Activated T-cell treated with anti-CD3 and anti-CD28 coated beads, Interleukin-2, amount 50 U/mL, for 72 hours (primary cell): ENCODE measurements at places on chromosomes 7 and 10.

- H3K4me3 ChIP-seq, result no peak overlapping the region
- peaks cover 19% of the 10 kb centered on the region for H3K27me3 ChIP-seq
- H3K36me3 ChIP-seq, result no peaks in the 10 kb centered on the region
- DNase-seq, result no peak
These were observed 7.8 kb upstream of the LIPM start for GRCh38 chr10:88794731-88795130.

- H3K27me3 ChIP-seq, result peaks cover 7% of the 10 kb centered on the region
- no peak overlapping the region for H3K4me3 ChIP-seq
- H3K4me1 ChIP-seq, result no peaks in the 10 kb centered on the region
- H3K27ac ChIP-seq, result no peak overlapping the region
- DNase-seq, result no peak
These were observed 82.1 kb upstream of the HPS1 start for GRCh38 chr10:98528805-98529183.

DNA sequence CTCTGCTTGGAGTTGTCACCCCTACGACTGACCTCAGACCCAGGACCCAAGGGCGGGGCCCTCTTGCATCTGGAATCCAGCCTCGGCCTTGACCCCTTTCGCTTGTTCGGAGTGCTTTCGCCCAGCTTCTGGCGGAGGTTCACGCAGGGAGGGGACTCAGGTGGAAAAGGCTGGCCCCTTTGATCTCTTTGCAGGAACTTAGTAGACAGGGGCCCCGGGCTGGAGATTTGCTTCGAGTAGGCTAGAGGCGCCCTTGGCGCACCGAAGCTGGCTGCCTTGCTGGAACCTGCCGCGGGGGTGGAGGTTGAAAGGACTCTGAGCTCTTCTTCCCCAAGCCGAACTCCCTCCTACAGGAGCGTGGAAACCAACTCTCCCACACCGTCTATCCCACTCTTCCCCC, 255.1 kb downstream of the OTUD1 start:
- peaks cover 26% of the 10 kb centered on the region for H3K4me1 ChIP-seq
- H3K27ac ChIP-seq, result no peak overlapping the region
- peaks cover 65% of the 10 kb centered on the region for H3K27me3 ChIP-seq
- no peaks in the 10 kb centered on the region for H3K36me3 ChIP-seq
- H3K4me3 ChIP-seq, result peak overlapping the region; percentile 67
- no peak for DNase-seq

- H3K27ac ChIP-seq, result no peak overlapping the region
- no peaks in the 10 kb centered on the region for H3K36me3 ChIP-seq
- no peak overlapping the region for H3K4me3 ChIP-seq
- H3K27me3 ChIP-seq, result peaks cover 34% of the 10 kb centered on the region
- DNase-seq, result no peak
- no peaks in the 10 kb centered on the region for H3K4me1 ChIP-seq
These were observed 43.6 kb upstream of the CDK14 start for GRCh38 chr7:90552521-90552920.

GRCh38 chr10:129940617-129941198, 23.4 kb downstream of the EBF3 start:
- no peak overlapping the region for H3K27ac ChIP-seq
- no peaks in the 10 kb centered on the region for H3K4me1 ChIP-seq
- no peak for DNase-seq
- no peaks in the 10 kb centered on the region for H3K36me3 ChIP-seq
- no peak overlapping the region for H3K4me3 ChIP-seq
- peaks cover 5% of the 10 kb centered on the region for H3K27me3 ChIP-seq

DNA sequence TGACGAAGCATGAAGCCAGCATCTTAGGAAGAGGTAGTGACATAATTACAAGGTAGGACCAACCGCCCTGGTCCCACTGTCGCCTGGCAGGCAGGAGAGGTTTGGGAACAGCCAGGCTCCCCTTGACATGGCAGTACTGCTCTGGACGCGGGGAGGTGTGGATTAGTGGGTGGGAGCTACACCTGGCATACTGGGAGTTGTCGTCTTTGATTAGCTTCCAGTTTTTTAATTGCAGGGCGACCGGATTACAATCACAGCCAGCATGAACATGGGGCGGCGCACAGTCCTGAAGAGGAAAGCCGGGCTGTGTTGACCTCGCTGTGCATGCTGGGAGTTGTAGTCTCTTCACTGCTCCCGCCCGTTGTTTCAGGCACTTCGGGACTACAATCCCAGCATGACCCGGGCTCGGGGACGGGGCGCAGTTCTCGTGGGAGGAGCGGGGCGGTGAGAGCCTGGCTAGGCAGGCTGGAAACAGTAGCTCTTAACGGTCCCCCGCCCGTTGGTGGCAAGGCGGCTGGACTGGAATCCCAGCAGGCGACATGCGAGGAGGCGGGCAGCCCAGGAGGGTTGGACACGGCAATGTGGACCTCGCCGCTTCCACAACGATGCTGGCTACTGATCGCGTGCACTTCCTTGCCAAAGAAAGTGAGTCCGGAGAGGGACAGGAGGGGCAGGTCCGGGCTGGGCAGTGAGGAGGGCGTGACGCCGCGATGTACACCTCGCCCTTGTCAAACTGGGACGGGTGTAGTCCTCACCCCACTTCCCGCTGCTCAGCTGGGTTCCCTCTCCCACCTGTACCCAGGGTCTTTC, 98.0 kb upstream of the ZNF722 start:
- peaks cover 6% of the 10 kb centered on the region for H3K36me3 ChIP-seq
- DNase-seq, result peak; percentile 94
- peak overlapping the region; percentile 99 for H3K4me3 ChIP-seq
- H3K4me1 ChIP-seq, result peaks cover 8% of the 10 kb centered on the region
- H3K27me3 ChIP-seq, result no peaks in the 10 kb centered on the region
